Fibroblast of skin of left biceps (primary cell): ENCODE measurements at places on chromosomes 16 and 17.

DNA sequence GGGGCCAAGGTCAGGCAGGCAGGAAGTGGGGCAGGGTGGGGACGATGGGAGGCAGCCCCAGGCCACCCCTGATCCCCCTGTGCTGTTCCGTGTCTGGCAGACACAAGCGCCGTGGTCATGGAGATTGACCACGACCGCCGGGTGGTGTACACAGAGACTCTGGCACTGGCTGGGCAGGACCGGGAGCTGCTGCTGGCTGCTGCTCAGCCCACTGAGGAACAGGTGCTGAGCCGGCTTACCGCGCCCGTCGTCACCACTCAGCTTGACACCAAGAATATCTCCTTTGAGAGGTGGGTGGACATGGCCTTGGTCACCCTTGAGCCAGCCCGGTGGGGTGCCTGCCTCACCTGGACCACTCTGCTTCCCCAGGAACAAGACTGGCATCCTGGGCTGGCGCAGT is 13.7 kb downstream of the CORO6 start:
- DNase-seq, result no peak

DNA sequence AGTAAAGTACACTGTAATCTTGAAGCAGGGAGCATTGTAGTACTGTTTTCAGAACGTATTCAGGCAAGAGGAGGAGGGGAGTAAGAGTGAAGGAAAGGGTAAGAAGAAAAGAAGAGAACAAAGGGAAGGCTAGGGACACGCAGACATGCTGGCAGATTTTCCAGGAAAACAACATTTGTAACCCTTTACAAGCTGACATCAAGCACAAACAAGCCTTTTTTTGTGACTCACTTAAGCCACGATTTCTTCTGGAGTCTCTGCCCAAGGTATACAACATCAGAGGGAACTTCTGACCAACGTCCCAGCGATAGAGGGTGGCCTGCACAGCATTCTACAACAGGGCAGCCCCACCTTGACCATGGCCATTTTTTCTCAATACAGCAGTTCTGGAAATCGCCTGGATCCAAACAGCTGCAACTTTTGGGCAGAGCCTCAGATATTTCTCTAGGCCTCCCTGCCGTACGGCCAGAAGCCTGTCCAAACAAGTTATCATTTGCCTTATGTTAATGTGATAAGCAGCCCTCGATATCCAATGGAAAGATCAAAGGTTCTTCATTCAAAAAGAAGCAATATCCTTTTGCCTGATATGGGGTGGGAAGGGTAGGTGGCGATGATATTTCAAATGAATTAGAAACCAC is 247.3 kb downstream of the ZFHX3 start:
- DNase-seq, result no peak

DNA sequence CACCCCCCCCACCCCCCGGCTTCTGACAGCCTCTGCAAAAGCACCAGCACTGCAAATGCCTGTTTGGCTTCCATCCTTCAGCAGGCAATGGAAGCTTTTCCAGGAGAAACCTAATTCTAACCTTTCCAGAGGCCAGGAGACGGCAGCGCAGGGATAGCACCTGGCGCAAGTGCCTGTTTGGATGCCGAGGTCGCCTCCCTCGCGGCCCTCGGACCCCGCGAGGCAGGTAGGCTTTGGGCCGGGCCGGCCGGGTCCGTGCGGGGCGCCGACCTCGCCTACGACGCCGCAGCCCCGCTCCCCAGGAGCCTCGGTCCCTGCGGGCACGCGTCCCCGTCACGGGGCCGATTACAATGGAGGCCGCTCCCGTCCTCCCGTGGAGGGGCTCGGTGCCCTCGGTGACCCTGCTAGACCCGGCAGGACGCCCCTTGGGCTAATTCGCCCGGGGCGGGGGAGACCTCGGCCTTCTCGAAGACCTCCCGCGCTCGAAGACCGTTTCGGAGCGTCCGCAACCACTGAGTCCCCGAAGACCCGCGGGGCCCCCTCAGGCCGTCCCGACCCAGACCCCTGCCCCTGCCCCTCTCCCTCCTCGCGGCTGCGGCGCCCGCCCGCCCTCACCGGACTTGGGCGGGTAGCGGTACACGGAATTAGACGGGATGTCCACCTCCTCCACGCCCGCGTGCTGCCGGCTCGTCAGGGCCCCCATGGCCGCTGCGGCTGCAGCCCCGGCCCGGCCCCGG is 587 bp downstream of the RNF157 start:
- no peak for DNase-seq

GRCh38 chr16:70692130-70692872 is 6.4 kb upstream of the MTSS2 start:
- no peak for DNase-seq

DNA sequence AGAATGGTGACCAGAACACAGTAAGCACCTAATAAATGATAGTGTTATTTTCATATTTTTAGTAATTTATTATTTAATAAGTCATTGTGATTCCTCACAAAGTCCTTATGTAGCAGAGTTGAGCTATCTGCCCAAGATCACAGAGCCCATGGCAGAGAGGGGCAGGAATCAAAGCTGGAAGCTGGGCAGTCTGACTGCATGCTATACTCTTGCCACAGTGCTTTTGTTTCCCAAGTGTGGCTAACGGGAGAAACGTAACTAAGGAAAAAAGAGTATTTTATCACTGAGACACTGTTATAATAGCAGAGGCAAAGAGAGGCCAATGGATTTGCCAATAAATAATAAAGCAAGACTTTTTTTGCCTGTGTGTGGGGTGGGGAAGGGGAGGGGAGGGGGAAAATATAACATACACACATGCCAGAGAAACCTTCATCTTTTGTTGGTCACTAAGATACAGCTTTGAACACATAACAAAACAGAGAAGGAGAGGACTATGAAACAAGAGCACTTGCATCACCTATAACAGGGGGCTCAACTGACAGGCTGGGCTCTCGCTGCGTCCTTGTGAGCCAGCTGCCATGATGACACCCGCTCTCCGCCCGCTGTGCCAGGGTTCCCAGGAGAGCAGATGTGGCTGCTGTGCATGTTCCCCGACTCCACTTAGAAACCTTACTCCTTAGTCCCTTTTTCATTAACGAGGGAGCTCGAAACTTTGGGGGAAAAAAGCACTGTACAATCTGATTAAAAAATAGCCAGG is 10.1 kb downstream of the CSNK2A2 start:
- DNase-seq, result no peak

GRCh38 chr16:13982451-13982850 is 62.5 kb downstream of the ERCC4 start:
- DNase-seq, result peak; percentile 8

DNA sequence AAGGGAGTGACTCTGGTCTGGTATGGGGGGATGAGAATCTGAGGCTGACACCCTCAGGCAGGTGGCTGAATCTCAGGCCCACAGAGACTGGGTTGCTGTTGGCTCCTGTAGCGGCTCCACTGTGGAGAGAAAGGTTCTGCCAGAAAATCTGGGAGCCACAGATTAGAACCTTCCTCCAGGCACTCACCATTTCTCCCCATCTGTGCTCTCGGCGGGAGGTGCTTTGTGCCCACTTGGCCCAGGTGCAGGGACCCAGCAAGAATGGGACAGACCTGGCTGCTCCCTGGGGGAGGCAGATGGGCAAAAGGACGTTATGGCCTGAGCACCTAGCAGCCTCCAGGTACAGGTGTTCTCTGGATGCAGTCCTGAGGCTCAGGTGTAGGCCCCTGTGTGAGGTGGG is 20.1 kb downstream of the RAB11FIP3 start:
- DNase-seq, result no peak

DNA sequence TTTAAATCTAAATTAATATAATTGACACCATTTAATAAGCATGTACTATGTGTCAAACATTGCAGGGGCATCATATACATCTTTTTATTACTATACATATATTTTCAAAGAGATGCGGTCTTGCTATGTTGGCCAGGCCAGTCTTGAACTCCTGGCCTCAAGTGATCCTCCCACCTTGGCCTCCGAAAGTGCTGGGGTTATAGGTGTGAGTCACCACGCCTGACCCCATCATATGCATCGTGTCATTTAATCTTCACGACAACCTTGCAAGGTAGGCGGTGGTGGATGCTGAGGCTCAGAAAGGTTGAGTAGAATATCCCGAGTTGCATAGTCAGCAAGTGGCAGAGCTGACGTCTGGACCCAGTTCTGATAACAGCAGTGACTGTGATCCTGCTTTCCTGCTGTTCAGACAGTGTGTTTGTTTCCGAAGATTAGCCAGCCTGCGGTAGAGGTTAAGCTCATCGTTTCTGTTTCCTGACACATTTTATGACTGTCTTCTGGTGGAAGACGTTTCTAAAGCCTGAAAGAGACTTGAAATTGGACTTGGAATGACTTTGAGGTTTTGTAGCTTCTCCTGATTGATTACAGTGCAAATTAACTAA is 316.6 kb downstream of the SNX29 start:
- no peak for DNase-seq

DNA sequence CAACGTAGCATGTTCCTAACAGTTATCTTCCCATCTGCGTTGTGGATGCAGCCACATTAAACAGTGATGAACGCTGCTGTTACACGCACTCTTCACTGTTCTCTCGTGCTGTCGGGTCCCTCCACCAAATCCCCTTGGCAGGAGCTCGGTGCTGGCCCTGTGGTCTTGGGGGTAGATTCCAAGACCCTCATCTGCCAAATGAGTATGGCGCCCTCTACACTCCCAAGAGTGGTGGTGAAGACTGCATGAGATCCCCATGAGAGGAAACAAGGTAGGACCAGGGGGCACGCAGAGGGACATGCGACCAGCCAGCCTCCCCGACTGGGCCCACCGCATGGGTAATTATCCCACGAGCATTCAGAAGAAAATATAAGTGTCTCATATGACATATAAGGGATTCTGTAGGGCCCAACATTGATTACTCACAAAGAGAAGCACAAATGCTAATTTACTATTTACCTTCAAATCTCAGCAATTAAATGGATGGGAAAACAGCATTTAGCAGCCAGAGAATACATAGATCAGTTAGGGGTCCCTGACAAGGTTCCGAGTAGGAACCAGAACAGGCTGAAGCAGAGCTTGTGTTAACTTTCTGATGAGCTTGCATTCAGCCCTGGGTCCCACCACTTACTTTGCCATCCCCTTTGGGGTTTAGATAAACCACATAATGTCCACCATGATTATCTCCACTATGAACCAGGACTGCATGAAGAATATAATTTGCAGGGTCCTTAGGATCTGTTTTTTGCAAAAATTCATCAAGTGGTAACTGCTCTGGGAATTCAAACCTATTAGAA is 23.8 kb downstream of the LITAFD start:
- no peak for DNase-seq

DNA sequence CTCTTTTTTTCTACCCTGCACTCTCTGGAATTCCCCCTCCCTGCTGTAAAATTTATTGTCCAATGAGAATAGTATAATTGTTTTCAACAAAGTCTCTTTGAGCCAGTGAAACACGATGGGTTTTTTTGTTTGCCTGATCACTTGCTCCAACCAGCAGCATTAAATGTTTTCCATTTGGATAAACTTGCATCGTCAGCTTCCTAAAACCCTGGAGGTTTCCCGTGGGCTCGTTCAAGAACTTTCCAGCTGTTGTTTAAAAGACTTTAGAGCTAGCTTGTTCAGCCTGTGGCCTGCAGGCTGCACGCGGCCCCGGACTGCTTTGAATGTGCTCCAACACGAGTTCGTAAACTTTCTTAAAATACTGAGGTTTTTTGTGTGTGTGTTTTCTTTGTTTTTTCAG is 14.9 kb downstream of the NAGPA start:
- no peak for DNase-seq

DNA sequence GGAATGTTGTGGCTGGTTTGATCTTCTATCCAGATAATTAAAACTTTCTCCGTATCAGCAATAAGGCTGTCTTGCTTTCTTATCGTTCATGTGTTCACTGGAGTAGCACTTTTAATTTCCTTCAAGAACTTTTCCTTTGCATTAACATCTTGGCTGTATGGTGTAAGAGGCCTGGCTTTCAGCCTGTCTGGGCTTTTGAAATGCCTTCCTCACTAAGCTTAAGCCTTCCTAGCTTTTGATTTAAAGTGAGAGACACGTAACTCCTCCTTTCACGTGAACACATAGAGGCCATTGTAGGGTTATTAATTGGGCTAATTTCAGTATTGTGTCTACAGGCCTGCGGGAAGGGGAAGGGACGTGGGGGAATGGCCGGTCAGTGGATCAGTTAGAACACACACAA is 42.9 kb downstream of the MSI2 start:
- DNase-seq, result no peak

DNA sequence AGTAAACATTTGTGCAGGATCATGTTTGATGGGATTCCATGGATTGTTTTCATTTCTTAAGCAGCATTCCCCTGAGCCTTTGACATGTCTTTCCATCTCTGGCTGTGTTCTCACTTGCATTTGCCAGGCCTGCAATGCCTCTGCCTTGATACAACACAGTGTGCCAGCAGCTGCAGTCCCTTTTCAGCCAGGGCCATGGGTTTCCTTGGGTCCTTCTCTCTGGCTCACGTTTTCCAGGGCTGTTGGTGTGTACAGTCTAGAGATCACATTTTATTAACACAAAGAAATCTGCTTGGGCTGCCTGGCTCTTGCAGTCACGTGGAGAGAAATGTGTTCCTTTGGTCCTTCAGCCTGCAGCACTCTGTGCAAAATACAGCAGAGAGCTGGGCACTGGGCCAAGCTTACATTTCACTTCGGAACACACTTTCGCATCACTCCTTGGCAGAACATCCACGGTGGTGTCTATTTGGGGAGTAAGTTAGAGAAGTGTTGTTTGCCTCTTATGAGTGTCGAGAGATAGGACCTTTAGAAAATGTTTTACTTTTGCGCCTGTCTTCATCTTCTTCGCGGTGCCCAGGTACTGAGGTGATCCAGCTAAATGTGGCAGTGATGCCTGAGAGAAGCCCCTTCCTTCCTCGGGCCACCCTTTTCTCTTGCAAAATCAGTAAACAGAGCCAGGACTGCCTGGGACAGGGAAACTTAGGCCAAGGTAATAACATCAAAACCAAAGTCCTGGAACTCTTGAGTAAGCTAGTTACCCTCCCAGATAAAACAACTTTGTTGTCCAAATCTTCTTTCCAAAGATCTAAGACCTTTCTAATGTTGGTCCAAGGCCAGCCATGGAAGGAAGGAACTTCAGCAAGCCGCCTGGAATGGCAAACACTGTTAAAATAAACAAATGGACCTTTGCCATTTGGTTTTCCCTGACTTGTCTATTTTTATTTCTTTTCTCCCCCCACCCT is 20.9 kb downstream of the HLF start:
- peak; percentile 20 for DNase-seq

DNA sequence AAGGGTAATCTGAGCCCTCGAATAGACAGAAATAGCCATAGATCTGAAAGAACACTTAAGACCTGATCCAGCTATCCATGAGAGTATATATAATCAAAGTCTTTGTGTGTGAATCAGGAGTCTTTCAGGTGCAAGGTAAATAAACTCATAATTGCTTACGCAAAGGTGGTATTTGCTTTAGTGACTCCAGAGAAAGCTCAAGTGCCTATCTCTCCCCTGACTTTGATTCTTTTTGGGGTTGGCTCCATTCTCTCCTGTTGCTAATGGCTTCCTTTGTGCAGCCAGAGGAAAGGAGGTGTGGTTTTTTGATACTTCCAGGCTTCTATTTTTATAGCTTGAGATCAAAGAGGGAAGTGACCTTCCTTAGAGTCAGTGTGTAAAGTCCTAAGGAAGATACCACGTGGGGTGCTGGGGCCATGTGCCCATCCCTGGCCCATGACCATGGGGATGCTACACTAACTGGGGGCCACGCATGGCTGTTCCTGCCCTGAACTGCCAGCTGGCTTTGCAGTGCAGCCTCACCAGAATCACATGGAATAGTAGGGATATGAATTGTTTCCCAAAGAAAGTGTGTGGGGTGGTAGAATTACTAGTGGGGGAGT is 45.8 kb downstream of the TENT4B start:
- no peak for DNase-seq

- no peak for DNase-seq
Observed at GRCh38 chr17:7843536-7844291, 9.7 kb downstream of the KDM6B start.
